Cortex of kidney (tissue), 1 donor: ENCODE measurements at places on chromosomes 7 and 10.

- no peak for DNase-seq
Observed at GRCh38 chr7:117652943-117653680, 173.3 kb downstream of the CFTR start.

DNA sequence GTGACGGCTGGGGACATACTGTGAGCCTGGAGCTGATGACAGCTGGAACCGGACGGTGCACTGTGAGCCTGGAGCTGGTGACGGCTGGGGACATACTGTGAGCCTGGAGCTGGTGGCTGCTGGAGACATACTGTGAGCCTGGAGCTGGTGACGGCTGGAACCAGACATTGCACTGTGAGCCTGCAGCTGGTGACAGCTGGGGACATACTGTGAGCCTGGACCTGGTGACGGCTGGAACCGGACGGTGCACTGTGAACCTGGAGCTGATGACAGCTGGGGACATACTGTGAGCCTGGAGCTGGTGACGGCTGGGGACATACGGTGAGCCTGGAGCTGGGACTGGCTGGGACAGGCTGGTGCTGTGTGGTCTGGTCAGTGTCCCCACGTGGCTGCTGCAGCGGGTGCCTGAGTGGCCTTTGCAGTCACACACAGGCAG, 47.9 kb downstream of the PTPRN2 start:
- no peak for DNase-seq

DNA sequence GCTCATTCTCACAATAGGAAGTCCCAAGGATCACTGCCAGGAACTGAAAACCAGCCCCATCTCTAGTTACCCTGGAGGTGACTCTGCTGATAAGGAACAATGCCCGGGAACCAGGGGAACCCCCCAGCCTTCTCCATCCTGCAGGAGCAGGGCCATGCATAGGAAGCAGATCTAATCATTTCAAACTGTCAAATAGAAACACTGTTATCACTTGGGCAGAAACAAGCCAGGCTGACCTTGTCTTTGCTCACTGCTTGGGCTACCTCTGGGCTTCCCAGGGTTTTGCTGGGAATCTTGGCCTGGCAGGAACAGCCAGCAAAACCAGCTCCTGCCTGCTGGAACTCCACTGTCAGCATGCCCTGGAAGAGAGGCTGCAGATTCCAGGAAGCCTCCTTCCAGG, 114.1 kb downstream of the RNF216 start:
- DNase-seq = no peak

- no peak for DNase-seq
Observed at GRCh38 chr10:3036155-3037021, 31.0 kb upstream of the PFKP start.

DNA sequence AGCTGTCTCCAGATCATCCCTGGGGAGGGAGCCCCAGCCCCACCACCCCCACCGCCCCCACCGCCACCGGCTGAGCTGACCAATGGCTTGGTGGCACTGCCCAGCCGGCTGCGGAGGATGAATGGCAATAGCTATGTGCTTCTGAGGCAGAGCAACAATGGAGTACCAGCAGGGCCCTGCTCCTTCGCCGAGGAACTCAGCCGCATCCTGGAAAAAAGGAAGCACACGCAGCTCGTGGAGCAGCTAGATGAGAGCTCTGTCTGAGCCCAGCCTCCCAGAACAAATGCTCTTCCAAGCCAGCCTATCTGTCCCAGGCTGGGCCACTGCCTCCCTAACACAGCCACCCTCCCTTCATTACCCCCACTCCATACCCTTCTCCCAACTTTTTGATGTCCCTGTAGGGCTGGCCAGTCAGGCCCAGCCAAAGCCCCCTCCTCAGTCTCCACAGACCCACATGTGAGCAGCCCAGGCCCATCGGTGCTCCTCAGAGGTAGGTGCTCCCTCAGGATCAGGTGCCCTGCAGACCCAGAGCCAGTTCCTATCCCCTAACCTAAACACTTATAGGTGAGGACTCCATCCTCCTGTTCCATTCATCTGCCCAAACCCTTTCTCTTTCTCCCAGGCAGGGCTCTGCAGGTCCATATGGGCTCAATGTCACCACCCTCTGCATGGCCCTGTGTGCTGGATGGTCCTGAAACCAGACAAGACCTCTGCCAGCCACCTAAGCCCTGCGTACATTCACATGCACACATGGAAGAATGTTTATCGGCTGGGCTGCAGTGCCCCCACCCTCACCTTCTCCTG, 3.2 kb downstream of the MRPL43 start:
- DNase-seq = no peak

- DNase-seq = no peak
Observed at GRCh38 chr10:108775911-108776475, 1147.3 kb downstream of the XPNPEP1 start.

DNA sequence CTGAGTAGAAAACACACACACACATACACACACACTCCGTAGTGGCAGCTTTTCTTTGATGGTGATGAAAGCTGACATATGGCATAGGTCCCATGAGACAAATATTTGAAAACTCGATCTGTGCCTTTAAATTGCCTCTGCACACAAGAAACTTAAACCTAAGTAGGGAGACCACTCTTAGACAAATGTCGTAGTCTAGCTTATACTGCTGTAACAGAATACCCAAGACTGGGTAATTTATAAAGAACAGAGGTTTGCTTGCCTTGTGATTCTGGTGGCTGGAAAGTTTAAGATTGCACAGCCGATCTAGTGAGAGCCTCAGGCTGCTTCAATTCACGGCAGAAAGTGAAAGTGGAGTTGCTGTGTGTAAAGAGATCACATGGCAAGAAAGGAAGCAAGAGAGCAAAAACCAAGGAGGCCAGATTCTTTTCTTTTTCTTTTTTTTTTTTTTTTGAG, 489.4 kb upstream of the SORCS1 start:
- DNase-seq = no peak

DNA sequence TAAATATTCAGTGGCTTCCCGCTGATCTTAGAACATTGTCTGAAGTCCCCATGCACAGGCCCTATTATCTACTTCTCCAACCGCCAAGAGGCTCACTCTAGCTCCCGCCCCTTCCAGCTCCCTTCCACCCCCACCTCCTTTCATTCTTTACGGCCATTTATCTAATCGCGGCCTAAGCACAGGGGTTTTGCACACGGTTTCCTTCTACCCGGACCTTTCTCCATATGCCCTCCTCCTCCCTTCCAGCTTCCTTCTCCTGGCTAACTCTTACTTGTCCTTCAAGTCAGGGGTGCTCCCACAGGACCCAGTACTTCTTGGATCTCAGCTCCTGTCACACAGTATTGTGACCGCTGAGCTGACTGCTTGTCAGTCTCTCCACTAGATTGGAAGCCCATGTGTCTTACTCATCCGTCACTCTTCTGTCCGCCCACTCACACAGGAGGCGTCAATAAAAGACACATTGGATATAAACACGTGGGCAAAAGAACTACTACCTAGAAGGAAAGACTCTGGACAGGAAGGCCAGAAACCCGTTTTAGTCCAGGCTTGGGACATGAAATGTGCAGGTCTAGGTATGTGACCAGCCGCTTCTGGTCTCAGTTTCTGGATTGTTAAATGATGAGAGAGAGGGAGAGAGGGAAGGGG, 20.2 kb upstream of the HPS1 start:
- no peak for DNase-seq

- DNase-seq = no peak
Observed at GRCh38 chr7:42913591-42913990, 1.7 kb upstream of the C7orf25 start.

GRCh38 chr7:146359176-146359575, 242.6 kb downstream of the CNTNAP2 start:
- no peak for DNase-seq

DNA sequence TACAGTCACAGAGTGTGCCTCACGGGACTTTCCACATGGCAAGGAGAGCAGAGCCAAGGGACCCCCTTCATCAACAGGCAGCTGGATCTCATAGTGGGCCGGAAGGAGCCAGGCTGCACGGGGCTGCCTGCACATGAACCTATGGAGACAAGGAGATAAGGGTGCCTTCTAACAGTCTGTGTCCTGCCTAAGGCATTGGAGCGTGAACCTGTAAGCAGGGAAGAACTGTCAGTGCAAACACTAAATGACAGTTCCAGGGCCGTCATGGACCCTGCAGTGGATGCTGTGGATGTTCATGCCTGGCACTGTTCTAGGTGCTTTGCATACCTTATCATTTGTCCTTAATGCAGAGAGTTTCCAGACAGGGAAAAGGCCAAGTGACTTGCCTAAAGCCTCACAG, 85.9 kb downstream of the WIPF3 start:
- no peak for DNase-seq

- DNase-seq = no peak
Observed at GRCh38 chr10:28179006-28179742, 123.7 kb downstream of the MPP7 start.

DNA sequence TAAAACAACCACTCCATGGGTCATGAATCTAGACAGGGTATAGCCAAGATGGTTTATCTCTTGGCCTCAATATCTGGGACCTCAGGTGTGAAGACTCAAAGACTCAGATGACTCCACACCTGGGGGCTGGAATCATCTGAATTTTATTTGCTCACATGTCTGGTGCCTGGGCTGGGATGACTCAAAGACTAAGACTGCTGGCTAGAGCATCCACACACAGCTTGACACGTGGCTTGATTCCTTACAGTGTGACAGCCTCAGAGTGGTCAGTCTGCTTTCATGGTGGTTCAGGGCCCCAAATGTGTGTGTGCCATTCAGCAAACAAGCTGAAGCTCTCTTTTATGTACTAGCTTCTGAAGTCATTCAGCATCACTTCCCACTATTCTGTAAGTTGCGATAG, 333.7 kb downstream of the RNLS start:
- DNase-seq = no peak

GRCh38 chr10:112843623-112844022, 106.4 kb upstream of the TCF7L2 start:
- no peak for DNase-seq

- DNase-seq = no peak
Observed at GRCh38 chr7:129170441-129171021, 17.9 kb upstream of the SMO start.

- no peak for DNase-seq
Observed at GRCh38 chr7:53984776-53985175, 557.4 kb upstream of the VSTM2A start.

DNA sequence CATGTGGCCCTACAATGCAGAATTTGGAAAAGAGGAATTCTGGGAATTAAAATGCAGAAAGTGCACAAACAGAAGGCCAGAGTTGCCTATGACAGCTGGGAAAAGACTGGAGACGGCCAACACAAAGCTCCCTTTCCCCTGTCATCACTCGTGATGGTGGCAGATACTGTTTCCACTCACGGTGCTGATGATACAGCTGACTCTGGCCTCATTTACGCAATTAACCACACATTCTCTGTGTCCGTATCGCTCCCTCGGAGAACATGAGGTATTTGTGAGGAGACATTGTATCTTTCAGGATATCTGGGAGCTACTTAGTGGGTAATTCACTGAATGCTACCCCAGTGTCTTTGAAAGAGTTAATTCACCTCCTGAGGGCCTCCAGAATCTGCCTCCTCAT, 172.8 kb downstream of the TAX1BP1 start:
- no peak for DNase-seq

- DNase-seq = no peak
Observed at GRCh38 chr10:14584661-14585060, 190.0 kb downstream of the FAM107B start.

GRCh38 chr10:30993155-30993554, 38.5 kb downstream of the ZNF438 start:
- DNase-seq = no peak

DNA sequence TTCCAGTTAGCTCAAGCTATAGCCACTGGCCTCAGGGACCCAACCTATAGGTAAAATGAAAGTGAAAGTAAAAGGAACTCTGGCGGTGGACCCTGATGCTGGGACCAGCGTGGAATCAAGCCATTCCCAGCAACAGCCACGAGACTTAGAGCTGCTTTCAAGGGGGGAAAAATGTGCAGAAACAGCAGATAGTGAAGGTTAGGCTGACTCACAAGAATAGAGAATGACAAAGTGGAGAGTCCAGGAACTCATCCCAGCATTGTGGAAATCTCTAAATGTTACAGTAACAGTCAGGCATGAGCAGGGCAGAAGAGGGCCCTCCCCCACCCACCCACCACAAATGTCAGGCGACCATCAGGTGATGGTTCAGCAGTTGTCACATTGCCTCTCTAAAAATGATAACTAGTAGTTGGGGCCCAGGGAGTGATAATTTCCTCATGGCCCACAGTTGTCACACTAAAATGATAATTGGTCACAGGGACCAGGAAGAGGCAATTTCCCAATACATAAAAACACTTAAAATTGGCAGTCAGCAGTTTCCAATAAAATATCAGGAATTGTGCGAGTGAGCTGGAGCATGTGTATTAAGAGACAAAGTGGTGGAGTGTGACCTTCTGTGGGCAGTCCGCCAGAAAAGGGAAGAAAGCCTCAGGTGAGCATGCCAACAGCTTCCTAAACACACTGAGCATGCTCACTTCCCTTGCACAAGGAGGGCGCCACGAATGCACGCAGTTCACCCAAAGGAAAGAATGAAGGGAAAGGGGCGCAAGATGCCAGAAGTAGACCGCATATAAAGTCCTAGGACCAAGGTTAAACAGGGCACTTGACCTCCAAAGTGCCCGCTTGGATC, 129.8 kb upstream of the PPP1R3A start:
- DNase-seq = no peak

DNA sequence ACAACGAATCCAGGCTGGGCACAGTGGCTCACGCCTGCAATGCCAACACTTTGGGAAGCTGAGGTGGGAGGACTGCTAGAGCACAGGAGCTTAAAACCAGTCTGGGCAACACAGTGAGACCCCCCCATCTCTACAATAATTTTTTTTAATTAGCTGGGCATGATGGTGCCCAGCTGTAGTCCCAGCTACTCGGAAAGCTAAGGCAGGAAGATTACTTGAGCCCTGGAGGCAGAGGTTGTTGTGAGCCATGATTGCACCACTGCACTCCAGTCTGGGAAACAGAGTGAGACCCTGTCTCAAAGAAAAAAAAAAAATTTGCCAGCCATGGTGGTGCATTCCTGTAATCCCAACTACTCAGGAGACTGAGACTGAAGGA, 396.3 kb downstream of the KCNMA1 start:
- no peak for DNase-seq

GRCh38 chr7:128869138-128869943, 6.7 kb downstream of the ATP6V1F start:
- no peak for DNase-seq

GRCh38 chr7:77330169-77330882, 85.8 kb downstream of the GSAP start:
- no peak for DNase-seq

DNA sequence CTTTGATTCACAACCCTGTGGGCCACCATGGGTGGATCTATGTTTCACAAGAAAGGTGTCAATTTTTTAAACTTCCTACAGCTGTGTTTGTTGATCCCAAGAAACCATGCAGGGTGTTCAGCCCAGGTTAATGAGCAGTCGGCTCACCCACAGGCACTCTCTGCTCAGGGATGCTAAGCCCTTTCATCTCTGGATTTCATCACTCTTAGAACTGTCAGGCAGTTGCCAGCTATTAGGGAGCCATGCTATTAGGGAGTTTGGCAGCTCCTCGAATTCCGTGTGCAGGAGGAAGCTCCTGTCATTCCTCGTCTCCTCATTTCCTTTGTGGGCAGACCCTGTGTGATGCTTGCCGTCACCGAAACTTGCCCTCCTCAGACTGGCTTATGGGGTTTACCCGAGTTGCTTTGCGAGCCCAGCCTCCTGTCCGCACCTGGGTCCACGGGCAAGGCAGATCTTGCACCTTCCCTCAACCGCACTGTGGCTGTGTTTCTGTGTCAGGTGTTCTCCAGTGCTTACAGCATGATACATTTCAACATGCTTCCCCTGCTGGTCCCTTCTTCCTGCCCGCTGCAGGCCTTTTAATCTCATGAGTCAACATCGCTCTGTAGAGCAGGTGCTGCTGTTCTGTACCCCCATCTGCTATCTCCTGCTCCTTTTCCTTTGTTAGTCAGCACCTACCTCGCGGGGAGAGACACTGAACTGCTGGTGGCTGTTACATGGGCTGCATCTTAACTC, 509.8 kb downstream of the SUGCT start:
- no peak for DNase-seq

GRCh38 chr7:66013938-66014337, 31.9 kb upstream of the GUSB start:
- DNase-seq = no peak
